Stromal cell of bone marrow (primary cell): ENCODE measurements at places on chromosomes 5 and 9.
A peak's percentile ranks its signal among the peaks of the same experiment; 100 is the strongest.

GRCh38 chr5:172160506-172160905 is 27.5 kb downstream of the STK10 start:
- no peak for DNase-seq

- peak; percentile 62 for DNase-seq
Observed at GRCh38 chr5:17896605-17897004, 262.3 kb downstream of the TAF11L14 start.

DNA sequence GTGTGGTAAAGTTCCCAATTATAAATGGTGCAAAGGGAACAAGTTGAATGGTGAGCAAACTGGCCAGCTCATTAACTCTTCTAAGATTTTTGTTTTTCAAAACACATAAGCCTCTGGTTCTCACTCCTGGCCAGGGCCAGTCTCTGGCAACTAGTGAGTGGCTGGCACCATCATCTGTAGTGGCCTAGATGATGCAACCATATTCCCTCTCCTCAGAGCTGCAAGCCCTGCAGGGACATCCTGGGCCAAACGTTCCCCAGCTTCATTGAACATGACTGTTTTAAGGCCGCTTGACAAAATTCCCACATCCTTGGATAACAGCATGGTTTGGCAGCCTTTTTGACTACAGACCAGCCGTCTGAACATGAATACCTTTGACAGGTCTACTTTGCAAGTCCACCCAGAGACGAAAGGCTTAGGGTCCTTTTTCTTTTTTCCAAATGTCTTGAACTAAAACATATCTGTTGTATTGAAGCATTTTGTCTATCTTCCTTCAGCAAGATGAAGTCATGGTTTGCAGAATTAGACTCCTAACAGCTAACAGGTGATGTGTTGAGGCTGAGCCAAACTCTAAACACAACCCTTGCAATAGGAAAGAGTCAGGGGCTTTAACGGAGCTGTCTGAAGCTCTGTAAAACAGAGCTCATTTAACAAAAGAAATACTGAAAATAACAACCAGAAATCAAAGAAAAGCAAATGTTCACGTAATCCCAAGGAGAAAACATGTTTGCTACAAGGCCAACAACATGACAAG is 23.8 kb downstream of the MACROH2A1 start:
- DNase-seq, result no peak

- DNase-seq, result no peak
Observed at GRCh38 chr9:112366591-112366990, 13.3 kb upstream of the HSDL2 start.

- no peak for DNase-seq
Observed at GRCh38 chr9:98797491-98797890, 1.1 kb upstream of the ANKS6 start.

- DNase-seq, result peak; percentile 84
Observed at GRCh38 chr5:36298552-36298951, 3.1 kb downstream of the RANBP3L start.

DNA sequence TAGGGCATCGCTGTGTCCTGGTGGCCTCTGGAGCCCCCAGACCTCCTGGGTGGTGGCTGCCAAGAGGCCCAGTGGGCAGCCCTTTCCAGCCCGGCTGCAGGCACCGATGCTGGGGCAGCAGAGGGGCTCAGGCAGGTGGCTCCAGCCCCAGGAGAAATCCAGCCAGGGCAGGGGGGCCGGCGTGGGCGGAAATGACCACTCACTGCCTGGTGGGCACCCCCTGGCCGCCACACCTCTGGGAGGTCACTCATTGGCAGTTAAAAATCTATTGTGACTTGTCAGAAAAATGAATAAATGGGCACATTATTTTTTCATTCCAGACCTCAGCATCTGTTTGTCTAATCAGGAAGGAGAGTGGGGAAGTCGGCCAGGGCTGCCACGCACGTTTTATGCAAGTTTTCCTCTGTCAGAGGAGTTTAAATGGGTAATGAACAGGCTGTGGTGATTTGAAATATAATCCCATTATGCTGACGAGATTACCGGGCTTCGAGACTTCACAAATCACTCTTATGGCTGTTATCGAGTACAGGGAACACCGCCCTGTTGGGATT is 171.9 kb downstream of the GAPVD1 start:
- DNase-seq, result no peak

DNA sequence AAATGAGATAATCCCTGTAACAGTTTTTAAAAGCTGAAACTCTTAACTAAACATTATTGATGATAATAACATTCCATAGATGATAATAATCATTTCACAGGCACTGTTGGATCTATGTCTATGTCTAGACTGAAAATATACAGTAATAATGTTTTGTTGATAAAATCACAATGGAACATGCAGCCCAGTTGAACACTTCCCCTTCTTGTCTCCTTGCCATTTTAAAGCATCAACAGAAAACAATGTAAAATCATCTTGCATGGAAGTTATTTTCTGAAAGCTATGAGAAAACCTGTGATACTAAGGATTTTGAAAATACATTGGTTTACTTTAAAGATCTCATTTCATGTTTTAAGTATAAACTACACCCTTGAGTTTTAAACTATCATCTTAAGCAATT is 1.9 kb downstream of the GAPT start:
- DNase-seq, result no peak

GRCh38 chr5:137778772-137779564 is 24.8 kb upstream of the HNRNPA0 start:
- DNase-seq, result peak; percentile 29

GRCh38 chr5:106584268-106584667 is 1086.5 kb downstream of the EFNA5 start:
- no peak for DNase-seq

DNA sequence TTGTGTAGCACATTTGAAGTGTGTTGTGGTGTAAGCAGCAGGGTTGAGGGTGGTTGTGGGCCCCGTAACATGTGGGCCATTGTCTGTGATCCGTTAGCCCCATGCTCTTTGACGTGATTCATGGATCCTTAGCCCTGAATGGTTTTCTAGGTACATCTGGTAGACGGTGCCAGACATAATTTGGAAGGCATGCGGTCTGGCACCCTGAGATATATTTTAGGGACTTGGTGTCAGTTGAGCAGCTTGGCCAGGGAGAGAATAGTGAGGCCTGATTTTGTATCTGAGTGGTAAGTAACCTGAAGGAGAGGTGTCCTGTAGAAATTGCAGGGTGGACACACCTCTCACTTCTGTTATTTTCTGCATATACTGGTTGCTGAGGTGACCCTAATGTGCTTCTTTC is 10.9 kb downstream of the SH3GL2 start:
- DNase-seq, result no peak

DNA sequence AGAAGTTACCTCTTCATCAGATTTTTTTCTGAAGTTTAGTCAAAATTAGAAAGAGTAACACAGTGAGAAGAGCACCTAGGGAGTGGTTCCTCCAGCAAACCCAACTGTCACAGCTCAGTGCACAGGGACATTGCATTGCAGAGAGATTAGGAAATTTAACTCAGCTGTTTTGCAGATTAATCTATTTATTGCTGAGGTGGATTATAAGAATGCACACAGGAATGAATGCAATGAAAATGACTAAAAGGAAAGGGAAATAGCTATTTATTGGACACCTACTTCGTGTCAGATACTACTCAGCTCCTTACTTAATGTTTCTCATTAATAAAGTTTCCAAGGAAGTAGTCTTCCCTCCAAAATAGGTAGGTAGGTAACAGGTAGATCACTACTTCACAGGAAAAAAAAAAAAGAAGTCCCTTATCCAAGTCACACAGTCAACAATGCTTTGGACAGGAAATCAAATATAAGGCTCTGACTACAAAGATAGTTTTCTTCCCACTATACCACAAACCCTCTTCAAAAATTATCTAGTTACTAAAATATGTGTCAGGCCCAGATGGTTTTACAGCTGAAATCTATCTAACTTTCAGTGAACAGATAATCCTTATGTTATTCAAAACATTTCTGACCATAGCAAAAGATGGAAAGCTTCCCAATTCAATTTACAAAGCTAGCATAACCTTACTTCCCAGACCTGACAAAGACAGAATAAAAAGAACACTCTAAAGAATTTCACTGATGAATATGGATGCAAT is 442.2 kb upstream of the MPDZ start:
- DNase-seq, result no peak

DNA sequence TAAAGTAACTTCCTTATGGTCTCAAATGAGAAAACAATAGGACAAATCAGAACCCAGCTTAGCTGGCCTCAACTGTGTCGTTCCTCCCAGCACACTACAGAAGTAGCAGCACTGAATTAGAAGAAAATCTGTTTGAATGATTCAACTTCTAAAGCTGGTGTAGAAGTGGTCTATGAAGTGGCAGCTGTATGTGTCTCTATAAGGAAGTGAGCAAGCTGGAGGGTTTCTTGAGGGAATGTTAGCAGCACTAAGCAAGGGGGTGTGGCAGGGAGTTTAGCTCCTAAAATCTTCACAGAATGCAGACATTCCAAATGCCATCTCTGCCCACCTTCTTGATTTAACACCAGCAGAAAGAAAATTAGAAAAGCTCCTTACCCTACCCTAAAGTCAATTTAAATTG is 4.1 kb downstream of the KLF9 start:
- peak; percentile 37 for DNase-seq

- DNase-seq, result no peak
Observed at GRCh38 chr5:110925916-110926315, 145.6 kb upstream of the TSLP start.

- DNase-seq, result no peak
Observed at GRCh38 chr5:27876071-27876470, 837.7 kb upstream of the CDH9 start.

DNA sequence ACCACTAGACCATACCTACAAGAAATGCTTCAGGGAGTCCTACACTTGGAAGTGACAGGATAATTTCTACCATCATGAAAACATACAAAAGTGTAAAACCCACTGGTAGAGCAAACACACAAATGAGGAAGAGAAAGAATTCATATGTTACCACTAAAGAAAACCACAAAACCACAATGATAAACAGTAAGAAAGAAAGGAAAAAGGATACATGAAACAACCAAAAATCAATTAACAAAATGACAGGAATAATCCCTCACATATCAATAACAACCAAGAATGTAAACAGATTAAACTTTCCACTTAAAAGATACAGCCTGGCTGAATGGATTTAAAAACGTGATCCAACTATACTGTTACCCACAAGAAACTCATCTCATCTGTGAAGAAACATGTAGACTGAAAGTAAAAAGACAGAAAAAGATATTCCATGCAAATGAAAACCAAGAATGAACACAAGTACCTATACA is 83.4 kb downstream of the LPAR1 start:
- no peak for DNase-seq

DNA sequence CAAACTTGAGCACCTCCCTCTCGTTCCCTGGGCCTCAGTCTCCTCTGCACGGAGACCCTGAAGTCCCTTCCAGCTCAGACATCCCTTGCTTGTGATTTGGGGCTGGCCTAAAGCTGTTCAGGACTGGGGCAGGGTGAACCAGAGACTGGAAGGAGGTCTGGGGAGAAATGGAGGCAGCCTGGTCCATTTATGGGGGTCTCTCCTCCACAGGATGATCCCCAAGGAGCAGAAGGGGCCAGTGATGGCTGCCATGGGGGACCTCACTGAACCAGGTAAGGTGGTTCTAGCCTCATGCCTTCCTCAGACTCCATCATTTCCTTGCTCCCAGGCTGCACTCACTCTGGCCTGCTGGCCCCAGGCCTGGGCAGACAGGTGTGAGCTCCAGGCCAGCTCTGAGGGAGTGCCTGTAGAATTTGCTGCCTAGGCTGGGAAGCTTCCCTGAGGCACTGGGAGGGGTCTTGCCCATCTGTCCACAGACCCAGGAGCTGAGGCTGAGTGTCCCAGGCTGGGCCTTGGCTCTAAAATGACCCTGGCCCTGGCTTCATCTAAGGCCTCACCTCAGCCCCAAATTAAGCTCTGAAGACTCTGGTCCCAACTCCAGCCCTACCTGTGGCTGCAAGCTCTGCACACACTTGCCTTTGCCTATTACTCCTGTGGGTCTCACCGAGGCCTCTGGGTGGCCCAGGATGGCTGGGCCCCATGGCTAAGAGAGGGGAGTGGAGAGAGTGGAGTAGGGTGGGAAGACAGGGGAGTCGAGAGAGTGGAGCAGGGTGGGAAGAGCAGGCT is 1.9 kb downstream of the MYOZ3 start:
- no peak for DNase-seq

DNA sequence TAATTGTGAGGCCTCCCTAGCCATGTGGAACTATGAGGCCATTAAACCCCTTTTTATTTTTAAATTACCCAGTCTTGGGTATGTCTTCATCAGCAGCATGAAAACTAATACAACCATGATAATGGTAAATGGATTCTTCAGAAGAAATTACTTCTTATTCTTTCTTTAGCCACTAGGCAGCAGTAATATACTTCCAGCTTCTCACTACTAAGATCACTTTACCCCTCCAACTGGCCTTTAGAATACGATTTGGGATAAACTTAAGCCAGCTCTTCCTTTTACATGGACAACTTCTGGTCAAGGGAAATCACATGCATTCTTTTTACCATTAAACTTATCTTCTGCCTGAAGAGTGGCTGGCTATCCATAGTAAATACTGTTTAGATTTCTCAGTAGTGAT is 355.4 kb downstream of the MAN2A1 start:
- DNase-seq, result no peak

DNA sequence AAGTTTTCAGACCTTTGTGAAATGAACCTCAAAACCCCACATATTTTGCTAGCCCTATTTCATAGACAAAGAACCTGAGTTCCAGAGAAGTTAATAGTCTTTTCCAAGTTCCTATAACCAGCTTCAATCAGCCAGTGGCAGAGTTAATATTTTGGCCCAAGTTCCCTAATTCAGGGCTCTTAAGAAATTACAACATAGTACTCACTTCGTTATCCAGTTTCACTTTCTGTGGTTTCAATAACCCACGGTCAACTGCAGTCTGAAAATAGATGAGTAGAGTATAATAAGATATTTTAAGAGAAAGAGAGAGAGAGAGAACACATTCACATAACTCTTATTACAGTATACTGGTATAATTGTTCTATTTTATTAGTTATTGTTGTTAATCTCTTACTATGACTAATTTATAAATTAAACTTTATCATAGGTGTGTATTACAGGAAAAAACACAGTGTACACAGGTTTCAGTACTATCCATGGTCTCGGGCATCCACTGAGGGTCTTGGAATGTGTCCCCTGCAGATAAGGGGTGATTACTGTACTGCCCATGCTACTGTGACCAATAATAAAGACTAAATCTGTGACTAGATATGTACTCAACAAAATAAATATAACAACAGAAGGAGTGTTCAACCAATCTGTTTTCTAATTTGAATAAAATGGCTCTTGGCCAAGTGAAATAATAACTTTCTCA is 9.3 kb upstream of the MYOT start:
- peak; percentile 54 for DNase-seq

GRCh38 chr5:177382423-177383029 is 1.7 kb upstream of the SLC34A1 start:
- DNase-seq, result no peak

- no peak for DNase-seq
Observed at GRCh38 chr9:123642291-123643278, 286.6 kb downstream of the CRB2 start.

- DNase-seq, result no peak
Observed at GRCh38 chr9:121331549-121331948, 38.5 kb downstream of the STOM start.
